ENCODE measurements at places on chromosomes 16 and 17.

DNA sequence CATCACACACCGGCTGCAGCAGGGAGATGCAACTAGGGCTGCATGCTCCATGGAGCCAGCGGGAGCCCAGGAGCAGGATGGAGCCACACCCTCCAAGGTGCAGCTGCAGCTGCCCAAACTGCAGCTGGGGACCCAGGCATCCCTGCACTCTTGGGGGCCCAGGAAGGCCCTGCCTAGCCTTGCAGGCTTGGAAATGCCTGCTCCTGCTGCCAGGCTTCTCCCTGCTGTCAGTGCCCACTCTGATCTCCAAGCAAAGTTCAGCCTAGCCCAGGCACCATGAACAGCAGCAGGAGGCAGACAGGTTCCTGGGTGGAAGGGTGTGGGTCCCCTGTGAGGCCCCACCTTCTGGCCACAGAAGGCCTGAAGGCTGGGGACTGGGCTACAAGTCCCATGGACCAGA lies 1057.1 kb downstream of the CDH8 start:
- no peak for DNase-seq

GRCh38 chr16:2769100-2769529 lies 8.0 kb downstream of the ELOB start:
- DNase-seq = no peak

DNA sequence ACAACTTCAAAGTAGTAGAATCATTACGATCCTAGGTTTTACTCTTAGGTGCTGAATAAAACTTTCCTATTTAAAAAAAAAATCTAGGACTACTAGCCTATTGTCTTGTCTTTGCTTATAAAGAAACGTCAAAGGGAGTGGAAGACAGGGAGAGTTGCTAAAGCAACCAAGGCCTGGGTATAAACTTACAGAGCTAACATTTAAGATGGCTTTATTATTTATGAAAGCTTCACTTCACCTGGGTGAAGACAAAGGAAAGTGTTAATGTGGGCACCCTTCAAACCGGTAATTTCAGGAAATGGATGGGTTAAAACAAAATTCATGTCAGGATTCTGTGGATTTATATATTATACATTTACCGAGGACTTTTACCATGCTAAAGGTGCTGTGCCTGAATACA lies 2.5 kb downstream of the DUSP14 start:
- no peak for DNase-seq

DNA sequence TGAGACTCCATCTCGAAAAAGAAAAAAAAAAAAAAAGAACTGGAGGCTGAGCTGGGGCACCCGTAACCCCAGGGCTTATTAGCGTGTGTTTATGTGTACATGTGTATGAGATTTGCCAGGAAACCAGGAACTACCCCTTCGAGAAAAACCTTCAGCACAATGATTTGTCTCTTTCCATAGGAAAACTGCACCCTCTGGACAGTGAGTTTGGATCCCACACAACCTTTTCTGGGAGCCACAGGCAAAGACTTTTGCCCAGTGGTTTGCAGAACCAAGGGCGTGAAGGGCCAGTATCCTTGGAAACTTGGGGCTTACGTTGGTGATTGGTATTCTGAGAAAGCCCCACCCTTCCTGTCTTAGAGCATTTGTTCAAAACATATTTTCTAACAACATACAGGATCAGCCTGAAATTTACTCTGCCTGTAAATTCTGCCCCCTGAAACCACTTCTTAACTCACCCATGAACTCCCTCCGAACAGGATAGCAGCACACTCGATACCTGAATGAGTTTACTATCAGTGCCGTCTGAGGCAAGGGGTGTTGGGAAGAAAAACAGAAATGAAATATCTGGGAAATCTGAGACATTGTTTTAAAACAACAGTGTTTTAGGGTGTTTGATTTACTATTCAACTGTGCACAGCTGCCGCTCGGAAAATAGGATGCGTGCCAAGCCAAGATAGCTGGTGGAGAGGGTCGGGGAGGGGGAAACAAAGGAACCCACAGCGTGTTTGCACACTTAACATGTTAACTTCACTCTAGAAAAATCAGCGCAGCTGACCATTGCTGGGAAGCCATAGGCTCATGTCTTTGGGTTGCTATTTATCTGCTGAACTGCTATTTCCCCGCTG lies 40.2 kb upstream of the MAF start:
- DNase-seq = no peak

DNA sequence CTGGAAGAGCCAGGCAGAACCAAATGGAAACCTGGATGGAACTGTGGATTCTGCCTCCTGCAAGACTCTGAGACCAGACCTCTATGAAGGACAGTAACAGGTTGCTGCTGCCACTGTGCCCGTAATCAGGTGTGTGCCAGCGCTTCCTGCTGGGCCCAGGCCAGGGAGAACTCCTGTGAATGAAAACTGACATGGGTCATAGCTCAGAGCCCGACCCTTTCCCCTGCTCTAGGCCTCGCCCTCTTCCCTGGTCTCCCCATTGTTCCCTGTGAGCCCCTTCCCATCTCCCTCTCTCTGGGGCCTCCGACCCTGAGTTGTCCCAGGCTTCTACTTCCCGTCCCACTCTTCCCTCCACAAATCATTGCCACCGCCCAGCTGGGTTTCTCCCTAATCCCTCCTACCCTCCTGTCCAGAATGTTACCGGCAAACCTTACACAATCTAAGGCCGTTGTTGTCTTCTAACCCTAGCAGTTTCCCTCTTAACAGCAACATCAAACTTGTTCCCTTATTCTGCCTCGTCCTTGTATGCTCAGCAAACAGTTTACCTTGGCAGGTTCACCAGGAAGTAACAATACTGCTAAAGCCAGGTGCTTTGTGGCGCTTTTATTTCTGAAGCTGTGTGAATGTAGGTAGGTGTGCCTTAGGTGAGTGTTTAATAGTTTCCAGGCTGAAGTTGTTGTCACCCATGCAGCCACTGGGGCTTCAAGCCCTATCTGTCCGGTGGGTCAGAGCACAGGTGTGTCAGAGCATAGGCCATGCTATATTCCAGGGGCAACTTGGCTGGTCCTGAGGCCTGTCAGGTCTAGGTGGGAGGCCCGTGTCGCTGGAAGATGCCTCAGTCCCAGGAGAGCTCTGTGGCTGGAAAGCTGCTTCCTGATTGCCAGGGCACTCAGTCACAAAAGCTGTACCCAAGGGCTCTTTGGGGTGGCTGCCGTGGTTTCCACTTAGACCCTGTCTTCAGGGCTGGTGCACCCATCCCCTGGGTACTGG lies 32.0 kb downstream of the SMPD3 start:
- no peak for DNase-seq

GRCh38 chr17:49045376-49045775 lies 48.2 kb downstream of the IGF2BP1 start:
- DNase-seq = no peak

- DNase-seq = no peak
Measured at GRCh38 chr17:79667746-79668145, 56.9 kb upstream of the RBFOX3 start.

- DNase-seq = no peak
Measured at GRCh38 chr16:1102921-1103635, 7.0 kb upstream of the C1QTNF8 start.

- DNase-seq = no peak
Measured at GRCh38 chr16:9557713-9558112, 466.3 kb downstream of the HAPSTR1 start.

GRCh38 chr17:18626152-18626870 lies 17.9 kb downstream of the TBC1D28 start:
- no peak for DNase-seq

DNA sequence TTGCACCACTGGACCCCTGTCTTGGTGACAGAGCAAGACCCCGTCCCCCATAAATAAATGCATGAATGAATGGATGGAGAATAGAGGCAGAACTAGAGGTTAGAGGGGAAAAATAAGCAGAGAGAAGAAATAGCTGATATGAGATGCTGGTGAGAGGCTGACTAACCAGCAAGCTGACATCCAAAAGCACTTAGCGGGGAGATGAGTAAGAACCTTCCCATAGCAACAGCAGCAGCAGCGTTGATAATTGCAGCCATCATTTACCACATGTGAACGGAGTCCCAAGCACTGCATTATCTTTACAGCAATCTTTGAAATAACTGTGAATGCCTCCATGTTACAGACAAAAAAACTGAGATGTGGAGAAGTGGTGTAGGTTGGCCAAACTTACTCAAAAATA lies 777.3 kb upstream of the EEF2KMT start:
- no peak for DNase-seq

GRCh38 chr17:29546830-29547229 lies 20.0 kb downstream of the ABHD15 start:
- no peak for DNase-seq

DNA sequence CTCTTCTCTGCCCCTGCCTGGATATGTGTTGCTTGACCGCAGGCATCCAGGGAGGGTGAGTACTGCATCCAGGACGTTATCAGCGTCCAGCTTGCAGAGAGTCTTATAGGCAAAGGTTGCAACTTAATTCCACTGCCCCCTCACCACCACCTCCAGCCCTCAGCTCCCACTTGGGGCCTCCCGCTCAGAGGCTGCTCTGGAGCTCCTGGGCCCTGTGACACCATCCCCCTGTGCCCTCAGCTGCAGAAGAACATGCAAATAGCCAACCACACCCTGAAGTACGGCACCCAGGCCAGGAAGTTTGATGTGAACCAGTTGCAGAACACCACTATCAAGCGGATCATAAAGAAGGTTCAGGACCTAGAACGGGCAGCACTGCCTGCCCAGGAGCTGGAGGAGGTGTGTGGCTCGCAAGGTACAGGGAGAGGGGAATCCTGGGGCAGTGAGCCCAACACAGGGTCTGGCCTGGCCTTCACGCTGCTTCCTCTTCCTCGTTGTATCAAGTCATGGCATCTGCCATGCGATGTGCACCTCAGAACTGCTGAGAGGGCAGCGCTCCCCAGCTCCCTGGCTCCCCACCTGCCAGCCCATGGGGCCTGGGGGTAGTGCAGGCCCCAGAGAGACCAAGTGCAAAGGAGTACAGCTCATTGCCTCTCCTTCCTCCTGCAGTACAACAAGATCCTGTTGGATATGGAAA lies 9.6 kb downstream of the ACE start:
- no peak for DNase-seq

DNA sequence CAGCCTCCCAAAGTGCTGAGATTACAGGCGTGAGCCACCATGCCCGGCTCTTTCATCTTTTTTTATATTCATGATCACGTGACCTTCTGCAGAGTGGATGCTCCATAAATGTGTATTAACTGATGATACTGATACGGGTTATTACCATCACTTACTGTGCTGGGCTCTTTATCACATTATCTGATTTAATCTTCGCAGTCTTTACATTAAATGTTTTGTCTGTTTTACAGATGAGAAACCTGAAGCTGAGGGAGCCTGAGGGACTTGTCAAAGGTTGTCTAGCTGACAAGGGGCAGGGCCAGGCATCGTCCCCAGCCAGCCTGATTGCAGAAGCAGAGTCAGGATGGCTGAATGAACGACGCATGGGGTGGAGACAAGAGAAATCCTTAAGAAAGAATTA lies 104.4 kb downstream of the NTN1 start:
- DNase-seq = no peak

GRCh38 chr17:80785477-80786178 lies 206.0 kb upstream of the CHMP6 start:
- DNase-seq = no peak

DNA sequence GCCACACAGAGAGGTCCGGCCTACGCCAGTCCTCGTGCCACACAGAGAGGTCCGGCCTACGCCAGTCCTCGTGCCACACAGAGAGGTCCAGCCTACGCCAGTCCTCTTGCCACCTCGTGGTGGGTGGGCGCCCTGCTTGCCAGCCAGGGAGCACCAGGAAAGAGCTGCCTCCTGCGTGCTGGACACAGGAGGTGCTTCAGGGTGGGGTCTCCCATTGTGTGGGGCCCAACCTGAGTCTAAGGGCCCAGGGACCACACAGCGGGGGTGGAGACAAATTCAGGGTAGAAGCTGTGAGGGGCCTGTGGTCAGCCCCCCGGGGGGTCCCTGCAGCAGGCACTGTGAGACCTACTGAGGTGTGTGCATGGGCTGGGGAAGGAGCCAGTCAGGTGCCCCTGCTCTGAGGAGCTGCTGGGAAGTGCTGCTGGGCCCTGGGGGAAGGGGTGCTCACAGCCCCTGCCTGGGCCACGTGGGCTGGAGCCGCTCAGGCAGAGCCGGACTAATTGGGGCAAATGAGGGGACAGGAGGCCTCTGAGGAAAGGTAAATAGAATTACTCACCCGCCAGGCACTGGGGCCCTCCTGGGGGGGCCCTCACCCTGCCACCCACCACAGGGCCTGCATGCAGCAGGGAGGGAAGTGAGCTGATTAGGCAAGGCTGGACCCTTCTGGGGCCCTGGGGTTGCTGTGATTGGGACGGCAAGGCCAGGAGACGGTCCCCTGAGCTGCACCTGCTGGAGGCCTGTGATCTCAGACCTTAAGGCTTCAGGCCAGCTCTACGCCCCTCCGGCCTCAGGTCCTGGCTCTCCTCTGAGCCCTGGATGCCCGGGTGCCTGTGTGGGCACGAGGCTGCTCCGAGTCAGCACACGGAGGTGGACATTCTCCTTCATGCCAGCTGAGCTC lies 11.0 kb downstream of the GCGR start:
- DNase-seq = no peak

DNA sequence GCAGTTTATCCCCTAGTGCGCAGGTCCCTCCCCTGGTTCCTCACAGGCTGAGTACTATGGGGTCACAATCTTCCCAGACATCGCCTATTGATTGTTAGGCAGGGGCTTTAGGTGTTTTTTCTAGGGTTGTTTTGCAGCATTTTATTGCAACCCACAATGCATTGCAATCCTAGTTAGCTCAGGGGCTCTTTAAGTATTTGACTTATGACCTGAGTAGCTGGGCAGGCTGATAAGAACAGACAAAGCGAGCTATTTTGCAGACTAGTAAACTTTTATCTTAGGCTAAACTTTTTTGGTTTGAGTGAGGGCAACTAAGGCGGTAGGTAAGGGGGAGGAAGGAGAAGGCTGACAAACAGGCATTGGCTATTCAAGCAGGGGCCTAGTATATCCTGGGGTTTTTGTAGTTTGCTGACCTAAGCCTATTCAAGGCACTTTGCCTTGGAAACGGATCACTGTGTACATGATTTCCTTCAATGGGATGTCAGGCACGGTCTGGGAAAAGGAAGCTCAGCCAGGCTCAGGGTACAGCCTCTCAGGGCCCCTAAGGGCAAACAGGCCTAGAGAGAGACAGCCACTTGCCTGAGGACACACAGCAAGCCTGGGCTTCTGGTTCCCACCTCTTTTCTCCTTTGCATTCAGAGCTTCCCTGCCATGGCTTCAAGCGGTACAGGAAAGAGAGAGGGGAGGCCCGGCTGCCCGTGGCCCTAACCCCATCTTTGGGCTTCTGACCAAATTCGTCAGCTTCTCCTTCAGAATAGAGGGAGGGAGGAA lies 6.4 kb downstream of the DRC7 start:
- DNase-seq = no peak

- no peak for DNase-seq
Measured at GRCh38 chr17:17156107-17156506, 50.0 kb downstream of the PLD6 start.

DNA sequence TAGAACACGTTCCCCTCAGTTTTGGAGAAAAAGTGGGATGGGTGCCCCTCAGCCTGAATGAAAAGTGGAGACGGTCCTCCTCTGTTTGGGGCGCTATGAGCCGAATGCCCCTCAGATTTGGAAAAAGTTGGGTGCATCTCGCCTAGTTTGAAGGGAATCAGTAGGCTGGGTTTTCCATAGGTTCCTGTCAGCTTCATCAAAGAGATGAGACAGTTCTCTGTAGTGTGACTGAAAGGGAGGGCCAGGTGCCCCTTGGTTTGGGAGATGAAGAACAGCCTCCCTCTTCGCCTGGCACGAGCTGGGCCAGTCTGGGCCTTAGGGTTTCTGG lies 742 bp upstream of the SLC9A5 start:
- DNase-seq = no peak

GRCh38 chr17:59490216-59490615 lies 75.2 kb upstream of the DHX40 start:
- no peak for DNase-seq

- DNase-seq = peak; percentile 94
Measured at GRCh38 chr17:78822552-78822951, 18.1 kb downstream of the USP36 start.

All from AG09309 (cell line).